ENCODE measurements at places on chromosomes 7 and 10.
A peak's percentile ranks its signal among the peaks of the same experiment; 100 is the strongest.

DNA sequence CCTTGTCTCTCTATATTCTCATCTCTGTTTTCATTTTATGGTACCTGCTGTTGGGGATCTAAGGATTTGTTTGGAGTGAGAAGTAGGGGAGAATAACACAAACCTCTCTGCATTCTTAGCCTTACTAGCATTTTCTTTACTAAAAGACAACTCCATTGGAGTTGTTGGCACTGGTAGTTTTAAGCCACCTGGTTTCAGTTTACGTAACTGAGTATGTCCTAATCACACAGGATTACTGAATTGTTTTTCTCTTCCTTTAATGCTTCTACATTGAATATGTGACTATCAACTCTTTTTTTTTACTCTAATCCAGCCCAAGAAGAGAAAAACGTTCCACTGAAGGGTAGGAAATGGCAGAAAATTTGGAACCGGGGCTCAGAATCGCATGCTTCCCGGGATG lies 30.0 kb upstream of the TRIL start:
- no peak for DNase-seq

DNA sequence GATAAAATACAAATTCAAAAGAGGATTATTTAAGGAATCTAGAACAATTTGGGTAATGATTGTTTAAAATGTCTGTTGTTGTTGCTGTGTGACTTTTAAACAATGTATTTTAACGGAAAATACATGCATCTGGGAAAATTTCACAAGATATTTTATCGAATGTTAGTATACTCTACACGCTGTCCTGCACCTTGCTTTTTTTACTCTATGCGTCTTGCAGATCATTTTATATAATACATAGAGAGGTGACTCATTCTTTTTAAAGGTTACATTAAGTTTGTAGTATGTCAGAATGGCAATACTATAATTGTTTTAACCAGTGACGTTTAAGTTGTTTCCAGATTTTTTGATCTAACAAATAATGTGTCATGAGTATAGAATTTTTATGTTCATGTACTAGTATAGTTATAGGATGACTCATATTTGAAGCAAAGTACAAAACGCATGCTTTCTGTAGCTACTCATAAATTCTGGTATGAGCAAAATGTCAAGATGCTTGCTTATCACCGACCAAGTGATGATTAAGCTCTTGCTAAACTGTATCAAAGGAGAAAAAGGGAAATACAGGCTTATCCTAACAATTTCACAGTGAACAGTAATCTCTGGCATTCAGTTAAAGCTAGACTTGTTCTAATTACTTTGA lies 4.9 kb downstream of the DKK1 start:
- DNase-seq: no peak

GRCh38 chr10:49600781-49601400 lies 9.2 kb upstream of the SLC18A3 start:
- DNase-seq: no peak

- DNase-seq: no peak
Observed at GRCh38 chr10:11109590-11109989, 91.9 kb downstream of the CELF2 start.

DNA sequence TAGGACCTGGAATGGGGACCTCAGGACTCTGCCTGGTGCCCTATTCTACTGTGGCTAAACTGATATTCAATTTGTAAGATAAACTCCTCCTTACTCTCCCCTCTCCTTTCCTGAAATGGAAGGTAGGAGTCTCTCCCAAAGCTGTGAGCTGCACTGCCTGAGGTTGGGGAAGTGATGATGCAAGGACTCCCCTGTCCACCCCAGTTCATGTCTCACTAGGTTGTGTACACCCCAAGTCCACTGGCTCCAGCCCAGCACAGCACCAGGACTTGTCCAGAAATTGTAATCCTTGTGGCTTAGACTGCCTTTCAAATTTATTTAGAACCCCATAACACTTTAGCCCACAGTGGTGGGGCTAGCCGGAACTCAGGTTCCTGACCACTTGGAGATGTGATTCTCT lies 247.2 kb upstream of the CTBP2 start:
- DNase-seq: no peak

DNA sequence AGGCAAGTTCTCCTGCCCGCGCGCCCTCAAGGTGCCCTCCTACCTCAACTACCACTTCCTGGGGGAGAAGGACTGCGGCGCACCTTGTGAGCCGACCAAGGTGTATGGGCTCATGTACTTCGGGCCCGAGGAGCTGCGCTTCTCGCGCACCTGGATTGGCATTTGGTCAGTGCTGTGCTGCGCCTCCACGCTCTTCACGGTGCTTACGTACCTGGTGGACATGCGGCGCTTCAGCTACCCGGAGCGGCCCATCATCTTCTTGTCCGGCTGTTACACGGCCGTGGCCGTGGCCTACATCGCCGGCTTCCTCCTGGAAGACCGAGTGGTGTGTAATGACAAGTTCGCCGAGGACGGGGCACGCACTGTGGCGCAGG lies 1.4 kb downstream of the FZD1 start:
- no peak for DNase-seq

GRCh38 chr7:118158766-118159165 lies 25.2 kb upstream of the LSM8 start:
- DNase-seq: no peak

- no peak for DNase-seq
Observed at GRCh38 chr7:10798044-10798443, 175.6 kb upstream of the PHF14 start.

DNA sequence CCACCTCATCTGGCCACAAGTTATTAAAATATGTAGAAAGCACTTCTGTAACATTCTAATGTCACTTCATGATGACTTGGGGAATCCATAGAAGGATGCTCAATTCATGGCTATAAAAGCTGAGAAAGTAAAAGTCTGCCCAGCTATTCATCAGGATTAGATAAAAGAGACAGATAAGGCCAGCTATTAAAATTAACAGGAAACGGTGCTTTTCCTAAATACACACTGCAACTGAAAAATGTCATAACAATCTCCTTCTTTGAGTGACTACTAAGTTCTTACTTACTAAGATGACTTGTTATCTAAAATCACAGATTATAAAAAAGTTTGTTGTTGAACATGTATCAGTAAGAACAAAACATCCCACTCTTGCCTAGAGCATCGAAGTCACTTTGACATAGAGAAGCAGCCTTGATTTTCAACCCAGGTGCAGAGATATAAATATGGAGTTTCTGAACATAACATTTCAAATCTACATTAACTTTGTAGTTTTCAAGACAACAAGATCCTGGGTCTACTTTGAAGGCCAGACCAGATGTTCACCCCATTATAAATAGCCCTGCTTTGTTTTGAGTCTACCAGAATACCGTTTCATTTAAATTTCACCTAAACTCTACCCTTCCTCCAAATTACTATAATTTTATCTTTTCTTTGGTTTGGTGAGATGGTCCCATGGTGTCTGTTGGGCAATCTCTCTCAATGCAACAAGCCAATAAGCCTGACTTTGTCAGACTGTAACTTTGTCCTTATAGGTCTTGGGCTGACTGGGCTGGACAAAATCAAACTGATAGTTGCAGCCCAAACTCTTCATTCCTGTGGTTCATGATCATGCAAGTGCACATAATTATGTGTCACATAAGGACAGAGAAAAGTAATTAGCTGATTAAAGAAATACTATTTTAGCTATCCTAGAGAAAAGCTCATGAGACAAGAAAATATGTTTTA lies 24.0 kb downstream of the HYCC1 start:
- no peak for DNase-seq

DNA sequence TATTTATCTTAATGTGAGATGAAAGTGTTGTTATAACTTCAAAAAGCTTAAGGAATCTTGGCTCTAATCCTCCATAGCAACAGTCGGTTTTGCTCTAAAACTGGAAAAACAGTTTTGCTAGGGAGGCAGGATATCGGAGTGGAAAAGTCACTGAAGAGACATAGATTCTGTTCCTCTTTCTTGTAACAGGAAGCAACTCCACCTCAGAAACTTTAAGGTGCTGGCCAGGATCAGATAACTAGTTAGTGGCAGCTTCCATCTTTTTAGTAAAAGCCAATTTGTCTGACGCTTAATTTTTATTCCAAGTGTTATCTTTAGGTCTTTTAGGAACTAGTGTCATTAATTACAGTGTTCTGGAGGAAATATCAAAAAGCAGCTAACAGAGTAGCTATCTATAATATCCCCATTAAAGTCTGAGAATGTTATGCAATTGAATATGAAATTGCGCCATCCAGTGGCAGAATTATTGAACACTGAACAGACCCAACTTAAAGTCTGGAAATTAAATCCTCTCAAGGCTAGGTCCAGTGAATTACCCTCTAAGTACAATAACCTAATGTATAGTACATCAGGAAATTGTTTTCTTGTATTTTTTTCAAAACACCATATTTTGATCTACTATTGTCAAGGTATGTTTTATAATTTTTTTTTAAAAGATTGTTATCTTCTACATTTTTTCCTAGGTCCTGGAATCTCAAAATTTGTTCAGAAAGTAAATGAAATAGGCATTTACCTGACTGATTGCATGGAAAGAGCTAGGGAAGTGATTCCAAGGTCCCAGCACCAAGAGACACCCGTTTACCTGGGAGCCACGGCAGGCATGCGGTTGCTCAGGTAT lies 65.9 kb upstream of the CC2D2B start:
- DNase-seq: peak; percentile 41

DNA sequence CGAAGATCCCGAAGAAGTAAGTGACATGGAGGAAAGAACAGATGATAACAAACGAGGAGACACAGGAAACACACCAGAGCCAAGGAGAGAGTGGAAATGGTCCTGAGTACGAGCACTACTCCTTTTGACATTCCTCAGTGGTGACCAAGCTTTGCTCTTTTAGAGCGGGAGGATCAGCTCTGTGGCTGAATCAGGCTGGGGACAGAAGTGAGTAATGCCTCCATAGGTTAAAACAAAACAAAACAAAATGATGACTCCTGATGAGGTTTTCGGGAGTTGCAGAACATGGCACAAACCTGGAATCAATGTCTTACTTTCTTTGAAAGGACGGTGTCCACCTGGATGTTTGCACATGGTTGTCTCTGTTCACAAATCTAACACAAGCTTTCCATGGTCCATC lies 30.3 kb upstream of the TCF7L2 start:
- no peak for DNase-seq

- DNase-seq: no peak
Observed at GRCh38 chr10:103125323-103126267, 67.5 kb downstream of the NT5C2 start.

DNA sequence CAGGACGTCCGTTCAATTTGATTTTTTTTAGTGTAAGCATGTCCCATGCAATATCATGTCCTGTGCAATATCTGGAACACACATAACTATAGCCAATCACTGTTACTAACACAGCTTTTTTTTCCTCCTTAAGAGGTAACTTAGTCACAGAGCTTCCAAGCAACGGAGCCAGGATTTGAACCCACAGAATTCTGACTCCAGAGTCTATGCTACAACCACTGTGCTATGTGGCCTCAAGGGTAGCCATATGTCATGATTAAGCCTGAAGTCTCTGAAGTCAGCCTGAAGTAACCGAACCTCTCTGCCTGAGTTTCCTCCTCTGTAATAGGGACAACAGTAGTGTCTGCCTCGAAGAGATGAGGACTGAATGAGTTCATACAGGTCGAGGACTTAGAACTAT lies 42.2 kb upstream of the TCF7L2 start:
- no peak for DNase-seq

- no peak for DNase-seq
Observed at GRCh38 chr7:117780832-117781231, 92.4 kb downstream of the CTTNBP2 start.

DNA sequence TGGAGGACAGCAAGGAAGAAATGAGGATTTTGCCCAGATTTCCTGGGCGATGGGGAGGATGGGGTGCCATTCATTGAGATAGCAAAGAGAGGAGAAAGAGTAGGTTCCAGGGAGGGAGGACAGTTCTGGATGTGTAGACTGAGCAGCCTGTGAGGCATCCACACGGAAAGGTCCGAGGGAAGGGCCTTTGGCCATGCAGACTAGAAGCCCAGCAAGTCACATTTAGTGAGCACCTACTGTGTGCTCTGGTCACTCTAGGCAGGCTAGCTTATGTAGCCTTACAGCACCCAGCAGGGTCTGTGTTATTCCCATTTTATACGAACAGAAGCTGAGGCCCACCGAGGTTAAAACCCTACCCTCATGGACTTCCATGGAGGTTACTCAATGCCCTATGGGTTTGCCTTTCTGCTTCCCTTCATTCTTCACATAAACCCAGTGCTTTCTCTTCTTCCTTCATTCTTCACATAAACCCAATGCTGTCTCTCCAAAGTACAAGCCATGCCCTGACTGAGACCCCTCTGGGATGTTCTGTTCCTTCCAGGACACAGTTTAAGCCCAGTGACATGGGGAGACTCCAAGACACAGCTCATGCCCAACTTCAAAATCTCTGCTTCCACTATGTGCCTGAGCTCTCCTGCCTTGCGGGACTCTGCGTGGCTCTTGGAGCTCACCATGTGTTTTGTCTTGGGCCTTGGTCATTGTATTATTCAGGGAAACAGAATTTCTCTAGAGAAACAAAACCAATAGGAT lies 13.7 kb downstream of the IL2RA start:
- no peak for DNase-seq

DNA sequence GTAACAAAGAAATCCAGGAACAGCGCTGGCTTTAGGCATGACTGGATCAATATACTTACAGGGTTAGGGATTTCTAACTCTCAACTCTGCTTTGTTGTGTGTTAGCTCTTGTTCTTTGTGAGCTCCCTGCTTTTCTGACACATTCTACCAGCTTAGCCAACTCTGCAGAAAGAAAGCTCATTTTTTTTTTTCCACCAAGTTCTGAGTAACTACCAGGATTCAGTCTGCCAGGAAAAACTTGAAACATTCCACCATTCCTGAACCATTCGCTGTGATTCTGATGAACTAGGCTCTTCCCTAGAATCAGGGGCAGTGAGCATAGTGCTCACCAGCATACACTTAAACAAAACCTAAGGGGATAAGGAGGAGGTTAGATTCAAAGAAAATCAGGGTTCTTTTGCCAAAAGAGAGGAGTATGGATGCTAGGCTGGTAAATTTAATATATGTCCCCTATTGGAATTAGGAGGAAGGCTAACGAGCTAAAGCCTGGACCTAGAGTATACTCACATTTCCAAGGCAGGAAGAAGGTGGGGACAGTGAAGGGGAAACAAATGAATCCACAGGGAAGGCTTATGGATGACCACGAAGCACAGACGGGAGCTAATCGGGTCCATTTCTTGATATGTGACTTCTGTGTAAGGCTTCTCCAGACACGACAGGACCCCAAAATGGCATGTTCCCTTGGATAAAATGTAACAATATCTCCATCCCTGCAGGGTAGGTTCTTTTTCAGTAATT lies 183.4 kb downstream of the PRKG1 start:
- no peak for DNase-seq

- DNase-seq: no peak
Observed at GRCh38 chr7:138889582-138890498, 91.3 kb downstream of the KIAA1549 start.

DNA sequence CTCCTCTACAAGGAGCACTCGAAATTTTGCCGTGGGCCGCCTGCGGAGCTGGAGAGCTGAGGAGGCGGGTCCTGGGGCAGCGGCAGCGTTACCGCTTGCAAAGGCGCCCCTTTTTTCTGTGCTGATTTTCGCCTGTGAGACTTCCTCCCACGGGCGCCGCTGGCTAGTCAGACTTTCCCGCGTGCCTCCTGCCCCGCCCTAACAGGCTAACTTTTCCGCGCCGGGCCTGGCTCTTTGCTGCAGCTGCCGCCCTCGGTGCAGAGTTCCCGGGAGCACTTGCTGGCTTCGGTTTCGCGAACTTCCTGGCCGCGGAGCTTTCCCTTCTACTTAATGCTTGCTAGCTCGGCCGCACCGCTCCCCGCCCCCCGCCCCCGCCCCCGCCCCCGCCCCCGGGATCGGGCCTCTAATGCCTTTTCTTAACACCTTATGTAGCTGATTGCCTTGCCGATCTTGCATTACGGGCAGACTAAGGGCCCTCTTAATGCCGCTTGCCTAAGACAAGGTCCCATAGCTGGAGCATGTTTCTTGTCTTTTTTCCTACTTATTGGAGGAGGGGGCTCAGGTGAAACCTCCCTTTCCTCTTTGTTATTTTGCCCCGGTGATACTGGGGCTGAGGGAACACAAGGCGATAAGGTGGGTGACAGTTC lies 37.9 kb upstream of the RASGEF1A start:
- peak; percentile 78 for DNase-seq
